ENCODE measurements at places on chromosomes 6 and 20.

DNA sequence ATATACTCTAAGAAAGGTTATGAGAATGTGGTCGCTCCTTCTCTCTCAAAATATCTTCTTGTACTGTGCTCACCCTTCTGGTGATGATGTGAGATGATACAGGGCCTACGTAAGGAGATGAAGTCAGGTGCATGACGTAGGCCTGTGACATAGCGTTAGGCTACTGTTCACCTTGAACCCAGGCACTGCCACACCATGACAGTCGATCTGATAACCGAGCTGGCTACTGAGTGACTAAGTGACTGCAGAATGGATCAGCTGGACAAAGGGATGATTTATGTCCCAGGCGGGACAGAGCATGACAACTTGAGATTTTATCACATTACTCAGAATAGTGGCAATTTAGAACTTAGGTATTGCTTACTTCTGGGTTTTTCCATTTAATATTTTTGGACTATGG lies 11.2 kb downstream of the SLC24A3 start:
- no peak for DNase-seq

DNA sequence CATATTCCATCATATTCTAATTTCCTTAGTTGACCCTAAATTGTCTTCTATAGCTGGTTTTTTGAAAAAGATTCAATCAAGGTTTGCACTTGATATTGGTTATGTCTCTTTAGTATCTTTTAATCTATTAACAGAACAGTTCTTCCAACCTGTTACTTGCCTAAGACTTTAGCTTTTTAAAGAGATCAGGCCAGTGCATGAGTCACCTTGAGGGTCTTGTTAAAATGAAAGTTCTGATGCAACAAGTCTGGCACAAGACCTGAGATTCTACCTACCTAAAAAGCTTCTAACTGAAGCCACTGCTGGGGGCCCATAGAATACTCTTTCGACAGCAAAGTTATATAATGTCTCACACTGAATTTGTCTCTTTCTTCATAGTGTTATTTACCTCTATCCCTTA lies 3.2 kb downstream of the USP45 start:
- DNase-seq, result no peak

GRCh38 chr6:73004861-73005260 lies 220.4 kb downstream of the KHDC1L start:
- no peak for DNase-seq

GRCh38 chr6:163707387-163708355 lies 293.2 kb downstream of the QKI start:
- DNase-seq, result no peak
